ENCODE measurements at places on chromosomes 5 and 9.

- no peak for DNase-seq
Measured at GRCh38 chr9:18604767-18605730, 131.1 kb downstream of the ADAMTSL1 start.

DNA sequence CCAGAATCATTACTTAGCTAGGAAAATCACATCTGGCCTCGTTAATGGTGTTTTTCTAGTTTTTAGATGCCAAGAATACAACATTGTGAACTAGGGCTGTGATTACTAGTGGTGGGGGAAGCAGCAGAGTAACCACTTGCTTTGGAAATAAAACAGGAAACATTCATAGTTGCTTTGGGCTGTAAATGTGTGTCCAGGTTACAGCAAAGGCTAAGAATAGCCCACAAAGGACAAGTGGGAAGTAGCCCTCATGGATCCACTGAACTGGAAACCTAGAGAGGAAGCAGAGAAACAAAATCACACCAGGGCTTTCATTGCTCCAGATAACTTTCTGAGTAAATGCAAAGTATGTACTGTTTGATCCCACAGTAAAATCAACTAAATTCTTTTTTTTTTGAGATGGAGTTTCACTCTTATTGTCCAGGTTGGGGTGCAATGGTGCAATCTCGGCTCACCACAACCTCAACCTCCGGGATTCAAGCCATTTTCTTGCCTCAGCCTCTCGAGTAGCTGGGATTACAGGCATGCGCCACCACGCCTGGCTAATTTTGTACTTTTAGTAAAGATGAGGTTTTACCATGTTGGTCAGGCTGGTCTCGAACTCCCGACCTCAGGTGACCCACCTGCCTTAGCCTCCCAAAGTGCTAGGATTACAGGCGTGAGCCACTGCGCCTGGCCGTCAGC lies 56.2 kb upstream of the TNFSF15 start:
- no peak for DNase-seq

DNA sequence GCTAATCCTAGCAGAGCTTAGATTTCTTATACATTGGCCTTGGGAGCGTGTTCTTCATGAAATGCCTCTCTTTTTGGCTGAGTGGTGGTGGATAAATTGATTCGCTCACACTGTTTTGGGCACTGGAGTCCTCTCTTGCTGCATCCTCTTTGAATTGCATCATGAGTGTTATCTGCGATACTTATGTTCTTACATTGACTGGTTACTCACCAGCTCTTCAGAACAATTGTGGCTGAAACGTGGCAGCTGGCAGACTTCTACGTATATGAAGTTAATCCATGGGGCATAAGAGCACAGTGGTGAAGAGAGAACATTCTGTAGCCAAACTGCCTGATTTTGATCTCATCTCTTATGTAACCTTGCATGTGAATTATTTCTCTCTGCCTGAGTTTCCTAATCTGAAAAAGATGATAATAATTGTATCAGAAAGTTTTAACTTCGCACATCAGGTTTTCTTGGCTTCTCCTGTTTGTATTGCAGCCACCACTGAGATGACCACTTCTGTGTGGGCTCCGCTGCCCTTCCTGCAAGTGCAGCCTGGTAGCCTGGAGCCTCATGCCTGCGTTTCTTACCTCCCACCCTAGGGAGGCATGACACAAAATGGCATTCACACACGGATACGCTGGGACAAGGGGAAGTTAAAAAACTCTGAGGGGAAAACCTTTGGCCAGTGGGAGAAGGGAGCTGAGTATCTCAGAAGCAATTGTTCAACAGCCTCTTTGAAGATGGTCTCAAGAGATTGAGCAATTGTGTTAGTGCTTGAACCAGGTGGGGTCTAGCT lies 295.2 kb downstream of the ARHGAP26 start:
- peak; percentile 53 for DNase-seq

DNA sequence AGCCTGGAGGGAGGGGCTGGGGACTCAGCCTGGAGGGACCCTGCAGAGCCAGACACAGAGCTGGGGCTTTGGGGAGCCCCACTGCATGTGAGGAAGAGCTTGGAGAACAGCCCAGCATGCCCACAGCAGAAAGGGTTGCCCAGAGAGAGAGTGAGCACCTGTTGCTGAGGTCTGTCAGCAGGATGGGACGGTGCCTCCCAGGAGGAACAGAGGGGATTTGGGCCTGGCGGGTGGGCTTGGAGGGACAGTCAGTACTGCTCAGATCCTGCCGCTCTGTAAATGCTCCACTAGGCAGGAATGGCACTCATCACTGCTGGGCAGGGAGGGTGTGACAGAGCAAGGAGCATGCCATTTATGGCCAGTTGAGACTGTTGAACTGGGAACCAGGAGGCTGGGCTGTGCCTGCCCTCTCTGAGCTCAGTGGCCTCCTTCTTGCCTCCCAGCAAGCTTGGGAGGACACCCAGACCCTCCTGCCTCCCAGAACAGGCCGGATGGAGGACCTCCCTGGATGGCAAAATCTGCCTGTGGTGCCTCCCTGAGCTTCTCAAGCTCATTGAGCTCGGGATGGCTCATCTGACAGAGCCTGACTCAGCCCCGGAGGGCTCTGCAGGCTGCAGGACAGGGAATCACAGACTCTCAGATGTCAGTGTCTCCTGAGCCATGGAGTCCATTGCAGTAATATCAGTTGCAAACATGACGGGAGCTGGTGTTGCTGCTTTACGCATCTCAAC lies 786 bp upstream of the HRCT1 start:
- peak; percentile 76 for DNase-seq

DNA sequence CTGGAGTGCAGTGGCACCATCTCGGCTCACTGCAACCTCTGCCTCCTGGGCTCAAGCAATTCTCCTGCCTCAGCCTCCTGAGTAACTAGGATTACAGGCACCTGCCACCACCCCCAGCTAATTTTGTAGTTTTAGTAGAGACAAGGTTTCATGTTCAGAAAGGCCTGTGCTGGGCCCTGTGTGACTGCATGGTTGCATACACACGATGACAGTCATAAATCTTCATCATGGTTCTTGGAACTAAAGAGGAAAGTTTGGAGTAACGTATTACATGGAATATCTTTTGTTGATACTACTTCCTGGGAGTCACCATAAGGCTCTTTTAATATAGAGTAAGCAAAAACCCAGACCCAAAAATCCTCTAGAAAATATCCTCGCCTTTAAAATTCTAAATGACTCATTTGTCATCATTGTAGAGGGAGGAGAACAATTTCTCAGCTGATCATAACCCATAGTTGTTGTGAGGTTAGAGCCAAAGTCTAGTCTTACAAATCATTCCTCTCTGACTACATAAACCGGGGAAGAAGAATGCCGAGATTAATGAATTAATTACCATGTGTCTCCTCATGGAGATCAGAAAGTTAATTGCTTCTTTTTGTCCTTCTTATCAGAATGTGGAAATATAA lies 47.0 kb downstream of the KLF9 start:
- no peak for DNase-seq

DNA sequence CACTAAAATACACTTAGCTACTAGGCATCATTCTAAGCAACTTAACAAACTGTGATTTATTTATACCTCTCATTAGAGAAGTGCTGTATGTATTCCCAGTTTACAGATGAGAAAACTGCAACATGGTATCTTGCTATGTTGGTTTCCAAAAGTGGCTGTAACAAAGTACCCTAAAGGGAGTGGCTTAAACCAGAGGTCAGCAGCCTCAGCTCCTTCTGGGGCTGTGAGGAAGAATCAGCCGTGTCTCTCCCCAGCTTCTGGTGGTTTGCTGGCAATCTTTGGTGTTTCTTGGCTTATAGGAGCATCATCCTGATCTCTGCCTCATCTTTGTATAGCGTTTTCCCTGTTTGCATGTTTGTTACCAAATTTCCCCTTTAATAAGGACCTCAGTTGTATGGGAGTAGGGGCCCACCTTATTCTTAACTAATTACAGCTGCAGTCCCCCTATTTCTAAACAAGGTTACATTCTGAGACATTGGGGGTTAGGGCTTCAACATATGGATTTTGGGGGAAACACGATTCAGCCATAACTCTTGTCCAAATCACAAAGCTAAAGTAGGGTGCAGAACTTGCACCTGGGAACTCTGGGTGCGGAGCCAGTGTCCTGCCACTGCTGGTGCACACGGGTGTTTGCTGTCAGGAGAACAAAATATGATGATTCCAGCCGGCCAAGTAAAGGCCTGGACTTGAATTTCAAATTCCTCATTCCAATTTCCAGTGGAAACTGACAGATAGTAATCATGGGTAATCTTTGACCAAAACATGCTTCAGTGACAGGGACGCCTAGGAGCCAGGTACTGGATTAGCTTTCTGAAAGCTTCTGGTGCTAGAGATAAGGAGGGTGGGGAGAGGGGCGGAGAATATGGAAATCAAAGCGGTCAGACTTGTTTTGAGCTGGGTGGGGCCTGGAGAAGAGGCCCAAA lies 43.3 kb downstream of the RAI14 start:
- DNase-seq = no peak

GRCh38 chr9:33239921-33240320 lies at the start of gene SPINK4:
Gene SPINK4 (plus strand): TSS chr9:33240167. CDS start chr9:33240209, 42 bp downstream.
- no peak for DNase-seq

DNA sequence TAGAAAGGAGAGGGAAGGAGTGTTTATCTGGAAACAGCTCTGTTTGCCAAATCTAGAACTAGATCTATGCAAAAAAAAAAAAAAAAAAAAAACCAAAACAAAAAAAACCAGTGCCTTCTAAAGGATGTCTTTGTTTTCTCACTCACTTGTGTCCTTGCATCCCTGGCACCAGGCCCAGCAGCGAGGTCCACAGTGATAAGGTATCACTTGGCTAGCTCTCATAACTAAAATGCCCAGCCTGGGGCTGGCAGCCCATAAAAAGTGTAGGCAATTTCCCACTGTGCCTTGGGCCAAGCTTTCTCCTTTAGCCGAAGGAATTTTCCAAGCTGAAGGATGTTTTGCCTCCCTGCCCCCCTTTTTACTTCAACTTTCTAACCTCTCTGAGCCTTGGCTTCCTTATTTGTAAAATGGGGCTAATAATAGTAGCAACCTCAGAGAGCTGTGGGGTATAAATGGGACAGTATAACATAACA lies 20.8 kb downstream of the RGS3 start:
- no peak for DNase-seq

DNA sequence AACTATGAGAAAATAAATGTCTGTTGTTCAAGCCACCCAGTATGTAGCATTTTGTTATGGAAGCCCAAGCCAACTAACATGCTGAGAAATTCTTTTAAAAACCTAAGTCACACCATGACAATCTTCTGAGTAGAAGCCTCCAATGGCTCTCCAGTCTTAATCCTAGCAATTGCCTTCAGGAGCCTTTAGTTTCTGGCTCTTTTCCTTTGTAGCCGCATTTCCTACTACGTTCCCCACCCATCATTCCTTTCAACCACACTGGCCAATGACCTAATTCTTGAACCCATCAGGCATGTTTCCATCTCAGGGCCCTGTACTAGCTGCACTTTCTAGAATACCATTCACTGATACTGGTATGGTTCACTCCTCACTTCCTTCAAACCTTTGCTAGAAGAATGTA lies 2.1 kb upstream of the MRPS30 start:
- DNase-seq = no peak

- DNase-seq = no peak
Measured at GRCh38 chr5:176845392-176845713, 35.0 kb downstream of the UNC5A start.

DNA sequence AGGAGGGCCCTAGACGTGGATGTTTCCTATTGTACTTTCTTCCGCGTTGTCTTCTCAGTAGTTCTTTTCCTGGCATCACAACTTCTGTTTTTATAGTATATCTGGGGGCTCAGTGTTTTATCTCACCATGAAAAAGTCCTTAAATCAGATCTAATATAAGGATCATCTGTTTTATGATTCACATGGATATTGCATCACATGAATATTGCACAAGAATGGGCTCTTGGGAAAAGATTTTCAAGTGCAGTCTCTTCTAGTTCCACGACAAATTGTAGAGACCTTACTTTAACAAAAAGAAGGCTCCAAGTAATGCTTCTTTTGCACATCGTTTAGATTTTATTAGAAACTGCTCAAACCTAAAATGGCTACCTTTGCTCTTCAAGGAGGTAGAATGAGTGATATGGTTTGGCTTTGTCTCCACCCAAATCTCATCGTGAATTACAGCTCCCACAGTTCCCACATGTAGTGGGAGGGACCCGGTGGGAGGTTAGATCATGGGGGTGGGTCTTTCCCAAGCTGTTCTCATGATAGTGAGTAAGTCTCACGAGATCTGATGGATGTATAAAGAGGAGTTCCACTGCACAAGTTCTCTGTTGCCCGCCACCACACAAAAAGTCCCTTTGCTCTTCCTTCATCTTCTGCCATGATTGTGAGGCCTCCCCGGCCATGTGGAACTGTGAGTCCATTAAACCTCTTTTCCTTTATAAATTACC lies 53.7 kb upstream of the FAM120A start:
- no peak for DNase-seq

DNA sequence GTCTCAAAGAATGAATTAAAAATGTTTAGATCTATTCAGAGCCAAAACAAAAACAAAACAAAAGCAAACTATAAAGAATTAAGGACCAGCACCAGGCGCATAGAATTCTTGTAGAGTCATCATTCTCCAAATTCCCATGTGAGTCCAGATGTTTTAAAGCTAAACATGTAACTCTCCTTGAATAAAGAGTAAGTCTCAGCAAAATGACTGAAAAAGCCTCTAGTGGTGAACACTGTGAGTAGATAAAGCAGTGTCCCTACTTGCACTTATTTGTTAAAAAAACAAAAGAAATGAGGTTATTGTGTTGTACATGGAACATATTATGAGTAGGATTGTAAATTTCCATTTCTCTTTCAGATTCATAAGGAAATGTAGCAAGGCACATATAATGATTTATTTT lies 44.0 kb downstream of the NNT start:
- DNase-seq = peak; percentile 32

DNA sequence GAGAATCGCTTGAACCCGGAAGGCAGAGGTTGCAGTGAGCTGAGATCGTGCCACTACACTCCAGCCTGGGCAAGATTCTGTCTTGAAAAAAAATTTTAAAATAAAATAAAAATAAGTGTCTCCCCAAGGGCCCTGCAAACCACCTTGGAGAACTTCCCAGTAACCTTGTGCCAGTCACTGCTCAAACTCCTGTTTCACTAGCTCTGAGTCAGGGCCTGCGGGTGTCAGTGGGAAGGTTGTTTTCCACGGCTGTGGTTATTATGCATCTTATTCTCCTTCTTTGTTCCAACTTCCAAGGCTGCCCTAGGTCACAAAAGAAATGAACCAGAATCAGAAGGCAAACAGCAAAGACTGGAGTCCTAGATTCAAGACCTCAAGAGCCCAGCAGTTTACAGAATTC lies 246.7 kb downstream of the ADAMTSL1 start:
- peak; percentile 58 for DNase-seq

DNA sequence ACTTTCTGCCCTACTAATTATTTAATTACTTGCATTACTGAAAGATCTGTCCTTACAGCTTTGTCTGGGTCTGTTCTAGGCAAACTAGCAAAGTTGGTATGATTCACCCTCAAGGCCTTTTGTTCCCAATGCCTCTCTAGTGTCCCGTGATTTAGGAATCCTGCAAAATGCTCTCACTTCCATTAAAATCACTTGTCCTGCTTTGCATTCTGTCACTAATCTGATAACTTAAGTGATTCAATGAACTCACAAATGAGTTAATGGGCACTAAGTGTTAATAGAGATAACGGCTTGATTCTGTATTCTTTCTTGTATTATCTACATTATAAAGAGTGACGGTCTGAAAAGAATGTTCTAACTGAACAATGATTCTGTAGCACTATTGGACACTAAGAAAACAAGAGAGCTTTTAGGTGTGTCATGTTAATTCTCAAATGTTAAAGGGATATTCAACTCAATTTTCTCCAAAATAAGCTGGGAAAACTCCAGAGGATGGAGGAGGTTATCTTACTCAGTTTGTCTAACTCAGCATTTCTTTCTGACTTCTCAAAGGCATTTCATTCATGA lies 697.3 kb downstream of the CETN3 start:
- DNase-seq = no peak

Measured in astrocyte of the spinal cord (primary cell).